NCI-H1436 (cell line): ENCODE measurements at places on chromosomes 5 and 9.

DNA sequence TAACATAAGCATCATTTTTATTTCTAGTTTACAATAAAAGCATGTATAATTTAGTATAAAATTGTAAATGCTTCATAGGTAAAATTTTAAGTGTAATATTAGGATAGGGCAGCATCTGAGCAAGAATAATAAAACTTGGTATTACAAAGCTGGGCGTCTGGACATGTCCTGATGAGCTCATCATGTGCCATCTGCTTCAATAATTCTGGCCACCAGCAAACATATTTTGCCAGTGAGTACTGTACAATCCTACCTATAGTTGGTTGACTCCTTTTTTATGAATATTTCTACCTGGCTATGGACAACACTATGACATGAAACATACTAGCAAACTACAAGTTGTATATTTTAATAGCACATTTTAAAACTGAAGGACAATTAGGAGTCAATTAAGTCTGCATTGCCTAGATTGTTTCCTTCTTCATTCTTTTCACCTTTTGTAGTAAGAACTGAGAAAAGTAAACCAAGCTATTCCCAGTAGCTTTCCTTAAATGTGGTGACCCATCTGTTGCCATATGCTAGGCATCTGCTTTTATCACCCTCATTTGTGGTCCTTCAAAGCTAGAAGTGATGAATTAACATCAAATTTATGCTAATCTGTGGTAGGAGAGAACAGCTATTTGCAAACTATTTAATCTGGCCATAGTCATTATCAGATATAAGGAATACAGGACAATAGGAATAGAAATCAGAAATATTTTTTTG, 23.4 kb downstream of the LURAP1L start:
- DNase-seq, result no peak

DNA sequence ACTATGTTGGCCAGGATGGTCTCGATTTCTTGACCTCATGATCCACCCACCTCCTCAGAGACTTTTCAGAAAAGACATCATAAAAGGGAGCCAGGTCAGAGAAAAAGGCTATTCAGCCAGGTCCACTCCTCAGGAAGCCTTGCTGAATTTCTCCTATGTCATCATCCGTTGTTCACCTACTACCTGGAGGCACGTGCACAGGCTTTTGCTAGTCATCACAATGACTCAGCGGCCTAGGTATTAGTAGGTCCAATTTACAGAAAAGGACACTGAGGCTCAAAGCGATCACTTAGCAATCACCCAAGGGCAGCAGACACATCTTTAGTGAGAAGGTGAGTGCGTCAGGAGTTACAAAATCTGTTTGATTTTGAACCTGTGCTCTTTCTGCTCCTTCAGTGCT, 72.3 kb upstream of the RAD23B start:
- DNase-seq, result no peak

DNA sequence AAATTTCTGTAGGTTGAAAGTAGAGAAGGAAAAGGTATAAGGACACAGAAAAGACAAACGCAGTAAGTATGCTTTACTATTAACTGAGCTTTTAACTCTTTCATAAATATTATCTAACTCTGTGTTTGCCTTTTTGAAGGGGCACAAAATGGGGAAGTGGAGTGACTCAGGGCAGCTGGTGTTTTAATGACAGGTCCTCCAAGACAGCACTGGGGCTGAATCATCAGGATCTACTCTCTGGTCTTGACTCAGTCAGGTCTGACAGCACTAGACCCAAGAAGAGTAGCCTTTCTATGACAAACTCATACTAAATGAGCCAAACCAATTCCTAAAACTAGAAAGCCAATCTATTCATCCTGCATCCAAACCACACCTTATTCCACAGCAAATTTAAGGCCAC, 102.2 kb downstream of the APTX start:
- no peak for DNase-seq

- DNase-seq, result no peak
Observed at GRCh38 chr5:54214722-54215121, 95.7 kb downstream of the ARL15 start.

GRCh38 chr5:171649075-171649401, 136.6 kb upstream of the SMIM23 start:
- no peak for DNase-seq

DNA sequence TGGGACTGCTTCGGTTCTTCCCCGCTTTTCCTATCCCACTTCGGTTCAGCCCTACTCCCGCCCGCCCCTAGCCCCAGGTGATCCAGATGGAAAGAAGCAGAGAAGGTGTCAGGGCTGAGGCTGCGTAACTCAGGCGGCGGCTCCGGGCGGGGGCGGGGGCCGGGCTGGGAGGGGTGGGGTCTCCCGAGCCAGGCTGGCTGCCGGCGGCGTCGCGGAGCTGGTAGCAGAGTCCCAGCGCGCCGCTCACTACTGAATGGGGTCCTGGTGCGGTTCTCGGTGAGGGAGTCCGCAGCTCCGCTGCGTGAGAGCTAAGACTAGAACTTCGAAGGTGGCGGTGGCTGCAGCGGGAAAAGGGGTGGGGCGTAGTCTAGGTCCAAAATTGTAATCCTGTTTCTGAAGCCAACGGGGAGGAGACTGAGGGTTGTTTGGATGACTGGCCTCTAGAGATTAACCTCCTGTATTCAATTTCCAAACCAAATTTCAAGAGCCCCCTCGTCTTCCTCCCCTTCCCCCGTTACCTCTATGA, 1.4 kb downstream of the PRR16 start:
- DNase-seq, result no peak

GRCh38 chr5:134249469-134250379, 23.9 kb upstream of the PPP2CA start:
- no peak for DNase-seq

- no peak for DNase-seq
Observed at GRCh38 chr5:33460210-33460609, 19.4 kb downstream of the TARS1 start.

DNA sequence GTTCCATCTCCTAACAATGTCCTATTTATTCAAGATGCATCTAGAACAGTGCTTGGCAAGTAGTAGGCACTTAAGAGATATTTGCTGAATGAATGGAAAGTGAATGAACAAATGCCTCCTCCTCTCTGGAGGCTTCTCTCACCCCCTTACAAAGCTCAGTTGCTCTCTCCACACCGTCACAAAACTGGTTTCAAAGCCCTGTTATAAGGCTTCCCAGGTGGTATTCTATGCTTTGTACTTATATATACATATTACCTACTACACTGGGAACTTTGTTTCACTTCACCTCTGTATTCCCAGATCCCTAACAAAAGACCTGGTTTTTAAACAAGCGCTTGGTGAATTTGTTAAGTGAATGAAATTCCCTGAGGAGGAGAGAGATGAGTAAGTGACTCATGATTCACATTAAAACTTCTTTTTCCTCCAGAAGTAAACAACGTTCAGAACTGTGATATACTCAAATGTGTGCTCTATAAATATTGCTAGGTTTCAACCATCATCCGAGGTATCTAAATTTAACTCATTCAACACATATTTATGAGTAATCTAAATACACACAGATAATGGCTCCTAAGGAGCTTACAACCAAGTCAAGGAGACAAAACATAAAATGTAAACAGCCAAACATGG, 36.0 kb downstream of the DENND1A start:
- DNase-seq, result peak; percentile 27

- no peak for DNase-seq
Observed at GRCh38 chr5:170474489-170475274, 29.1 kb upstream of the KCNIP1 start.

GRCh38 chr5:53831496-53831895, 271.1 kb downstream of the NDUFS4 start:
- no peak for DNase-seq

- DNase-seq, result no peak
Observed at GRCh38 chr9:137321726-137322361, 19.8 kb upstream of the NRARP start.

- no peak for DNase-seq
Observed at GRCh38 chr5:8341406-8341805, 472.5 kb downstream of the MTRR start.

GRCh38 chr9:85168412-85168811, 498.9 kb downstream of the NTRK2 start:
- no peak for DNase-seq

- DNase-seq, result no peak
Observed at GRCh38 chr9:88458716-88459465, 70.6 kb downstream of the SPIN1 start.

DNA sequence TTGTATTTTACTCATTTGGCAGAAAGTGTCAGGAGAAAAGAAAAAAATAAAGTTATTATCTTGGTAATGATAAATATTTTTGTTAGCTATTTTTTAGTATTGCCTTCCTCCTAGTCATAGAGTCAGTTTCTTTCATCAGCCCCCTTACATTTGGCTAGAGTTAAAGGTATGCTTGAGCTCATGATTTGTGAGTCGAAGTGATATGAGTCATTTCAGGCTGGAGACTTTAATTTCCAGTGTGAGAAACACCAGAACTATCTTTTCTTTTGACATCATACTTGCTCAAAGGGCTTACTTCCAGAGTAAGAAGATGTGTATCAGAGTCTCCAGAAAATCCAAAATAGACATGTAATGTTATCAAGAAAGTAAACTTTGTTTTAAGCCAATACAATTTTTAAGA, 746.7 kb upstream of the TYRP1 start:
- DNase-seq, result no peak

DNA sequence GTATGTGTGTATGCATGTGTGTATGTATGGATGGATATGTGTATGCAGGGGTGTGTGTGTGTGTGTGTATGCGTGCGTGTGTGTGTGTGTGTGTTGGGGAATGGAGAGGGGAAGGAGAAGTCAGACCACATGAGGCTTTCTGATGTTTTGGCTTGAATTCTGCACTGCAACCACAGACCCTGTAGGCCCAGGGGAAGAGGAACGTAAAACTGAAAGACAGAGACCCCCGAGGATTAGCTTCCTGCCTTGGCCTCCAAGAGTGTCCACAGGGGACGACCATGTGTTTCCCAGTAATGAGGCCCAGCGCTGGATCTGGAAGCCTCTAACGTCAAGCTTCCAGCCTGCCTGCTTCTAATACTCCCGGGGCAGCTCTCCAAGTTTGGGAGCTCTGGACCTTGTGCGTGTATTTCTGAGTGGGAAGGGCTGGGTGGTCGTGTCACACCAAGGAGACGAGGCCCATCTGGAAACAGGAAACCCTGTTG, 5.8 kb downstream of the DCANP1 start:
- DNase-seq, result no peak

- no peak for DNase-seq
Observed at GRCh38 chr5:14109041-14109747, 33.9 kb upstream of the TRIO start.

DNA sequence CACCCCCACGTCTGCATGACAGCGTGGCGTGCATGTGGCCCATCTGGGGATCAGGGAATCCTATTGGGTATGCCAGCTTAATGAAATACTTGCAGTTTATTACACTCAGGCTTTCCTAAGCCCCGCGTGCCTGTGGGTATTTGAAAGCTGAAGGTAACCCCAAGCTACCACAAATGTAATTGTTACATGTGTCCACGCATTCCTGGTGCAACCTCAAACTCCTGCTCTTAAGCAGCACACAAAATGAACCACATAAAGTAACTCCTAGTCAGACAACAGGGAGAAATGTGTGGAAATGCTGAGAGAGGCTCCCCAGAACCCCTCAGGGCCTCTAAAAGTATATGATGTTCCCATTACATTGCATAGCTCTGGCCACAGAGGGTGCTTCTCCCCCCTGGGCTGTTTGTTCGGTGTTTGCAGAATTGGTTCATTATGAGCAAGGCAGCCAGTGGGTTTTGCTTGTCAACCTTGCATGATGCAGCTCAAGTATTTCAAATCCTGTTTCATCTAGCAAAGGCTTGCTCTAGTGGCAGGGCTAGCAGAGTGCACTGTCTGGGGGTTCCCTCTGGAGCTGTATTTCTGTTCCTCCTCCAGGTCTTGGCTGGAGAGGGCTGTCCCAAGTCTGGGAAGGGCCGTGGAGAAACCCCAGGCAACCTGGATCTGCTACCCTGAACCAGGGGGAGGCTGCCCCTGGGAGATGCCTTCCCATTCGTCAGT, 1.8 kb upstream of the DCANP1 start:
- DNase-seq, result no peak

DNA sequence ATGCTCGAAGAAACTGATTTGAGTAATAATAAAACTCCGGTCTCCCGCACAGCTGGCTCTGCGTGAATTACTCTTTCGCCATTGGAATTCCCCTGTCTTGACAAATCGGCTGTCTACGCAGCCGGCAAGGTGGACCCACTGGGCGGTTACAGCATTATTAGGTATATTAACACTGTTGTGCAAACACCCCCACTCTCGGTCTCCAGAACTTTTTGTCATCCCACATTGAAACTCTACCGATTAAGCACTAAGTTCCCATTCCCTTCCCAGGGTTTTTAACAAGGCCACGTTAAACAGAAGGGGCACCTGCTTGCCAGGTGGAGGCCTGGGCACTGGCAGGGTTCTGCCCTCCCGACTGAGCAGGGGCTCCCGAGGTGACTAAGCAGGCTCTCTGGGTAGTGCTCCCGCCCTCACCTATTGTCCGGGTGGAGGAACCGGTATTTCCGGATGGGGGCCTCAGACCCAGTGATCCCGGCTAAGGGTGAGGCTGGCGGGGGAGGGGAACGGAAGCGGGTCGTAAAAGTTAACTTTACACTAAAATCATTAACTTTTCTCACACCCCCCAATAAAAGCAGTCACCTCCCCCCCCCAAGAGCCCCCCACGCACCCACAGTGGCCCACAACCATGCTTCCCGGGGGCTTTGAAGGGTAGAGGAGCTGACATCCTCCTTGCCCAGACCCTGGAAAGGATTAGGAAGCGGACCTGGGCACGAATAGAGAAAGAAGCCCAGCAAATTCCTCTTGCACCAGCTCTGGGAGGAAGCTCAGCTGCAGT, 53.5 kb upstream of the TJP2 start:
- peak; percentile 55 for DNase-seq

- DNase-seq, result no peak
Observed at GRCh38 chr9:38671748-38672147, 48.2 kb downstream of the FAM240B start.

DNA sequence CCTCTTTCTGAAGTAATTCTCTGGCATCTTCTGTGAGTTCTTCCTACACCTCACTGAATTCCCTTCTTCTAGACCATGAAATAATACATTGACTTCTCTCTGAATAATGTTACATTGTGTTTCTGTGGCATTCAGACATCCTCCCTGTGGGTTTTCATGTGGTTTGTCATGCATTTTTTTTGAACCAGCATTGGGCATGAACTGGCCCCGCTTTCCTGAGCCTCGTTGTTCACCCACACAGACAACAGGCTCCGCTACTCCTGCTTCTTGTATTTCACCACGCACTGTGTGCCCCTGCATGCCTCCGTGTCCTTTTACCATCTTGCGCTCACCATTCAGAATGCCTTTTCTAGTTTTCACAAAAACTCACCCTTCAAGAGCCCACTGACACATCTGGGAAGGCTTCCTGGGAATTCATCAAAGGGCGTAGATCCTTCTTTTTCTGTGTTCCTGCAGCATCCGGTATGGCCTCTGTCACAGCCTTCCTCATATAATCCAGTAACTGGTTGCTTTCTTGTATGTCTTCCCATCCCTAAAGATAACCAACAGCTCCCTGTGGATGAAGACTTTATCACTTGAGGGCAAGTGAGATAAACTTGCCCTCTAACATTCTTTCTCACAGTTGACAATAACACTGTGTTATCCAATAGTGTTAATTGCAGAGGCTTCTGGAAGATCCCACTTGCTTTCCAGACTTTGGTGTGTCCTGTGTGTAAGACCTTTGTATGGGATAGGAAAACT, 51.5 kb upstream of the ADAMTSL1 start:
- no peak for DNase-seq

GRCh38 chr5:113748403-113748802, 234.9 kb downstream of the YTHDC2 start:
- no peak for DNase-seq

- no peak for DNase-seq
Observed at GRCh38 chr9:77375956-77376532, 198.7 kb downstream of the VPS13A start.

- DNase-seq, result no peak
Observed at GRCh38 chr5:180596668-180597231, 5.5 kb upstream of the SCGB3A1 start.
